ENCODE measurements at places on chromosomes 13 and 19.

DNA sequence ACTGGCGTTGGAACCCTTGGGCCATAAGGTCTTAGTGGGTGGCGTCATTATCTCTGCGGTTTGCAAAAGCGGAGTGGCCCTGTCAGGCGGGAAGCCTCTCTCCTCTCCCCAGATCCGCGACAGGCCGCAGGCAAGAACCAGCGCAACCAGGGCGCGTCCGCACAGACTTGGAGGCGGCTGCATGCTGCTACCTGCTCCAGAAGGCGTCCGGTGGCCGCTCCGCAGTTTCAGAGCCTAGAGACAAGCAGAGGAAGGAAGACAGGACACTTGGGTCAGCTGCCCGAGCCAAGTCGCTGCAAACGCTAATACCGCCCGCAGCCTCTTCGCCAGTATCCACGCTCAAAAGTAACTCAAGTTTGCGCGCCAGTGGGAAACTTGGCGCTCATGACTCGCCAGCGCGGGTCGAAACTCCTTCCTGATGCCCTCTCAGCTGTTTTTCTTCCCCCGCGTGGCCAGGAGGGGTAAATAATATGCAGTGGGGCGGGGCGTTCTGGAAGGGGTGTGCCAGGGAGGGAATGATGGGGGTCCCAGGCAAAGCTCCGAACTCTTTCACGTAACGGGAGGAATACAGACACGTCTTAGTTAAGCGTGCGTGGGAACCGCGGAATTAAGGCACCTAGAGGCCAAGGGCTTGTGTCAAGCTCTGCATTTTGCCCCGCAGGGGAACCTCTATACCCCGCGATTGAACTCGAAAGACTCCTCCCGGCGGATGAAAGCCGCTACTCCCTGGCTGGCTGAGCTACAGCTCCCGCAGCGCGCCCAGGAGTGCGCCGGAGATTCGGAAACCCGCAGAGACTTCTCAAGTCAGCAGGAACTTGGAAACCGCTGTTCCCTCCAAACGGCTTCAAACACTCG is at the start of gene EDNRB:
TSS of gene EDNRB (minus strand) at position 441 of the 855 bp plus-strand sequence. CDS start at position 183, 258 bp downstream.
- DNase-seq: no peak

DNA sequence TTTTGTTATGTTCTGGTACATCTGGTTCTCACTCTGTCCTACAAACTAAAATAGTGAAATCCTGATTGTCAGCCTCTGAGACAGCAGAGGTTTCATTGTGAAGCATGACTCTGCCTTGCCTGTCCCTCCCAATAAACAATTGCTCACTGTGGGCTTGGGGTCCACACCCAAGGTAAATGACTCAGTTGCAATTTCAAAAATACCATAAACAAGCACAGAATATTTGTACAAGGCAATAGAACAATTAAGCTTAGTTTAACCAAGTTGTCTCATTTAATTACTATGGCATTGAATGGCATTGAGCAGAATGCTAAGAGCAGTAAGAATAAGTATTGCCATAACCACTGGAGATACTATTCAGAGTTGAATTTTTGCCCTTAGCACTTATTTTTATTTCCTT is 353.6 kb downstream of the SPRY2 start:
- DNase-seq: no peak

- DNase-seq: no peak
Observed at GRCh38 chr19:40567750-40568494, 8.8 kb upstream of the SHKBP1 start.

GRCh38 chr13:40069173-40070044 is 413.9 kb downstream of the COG6 start:
- DNase-seq: no peak

DNA sequence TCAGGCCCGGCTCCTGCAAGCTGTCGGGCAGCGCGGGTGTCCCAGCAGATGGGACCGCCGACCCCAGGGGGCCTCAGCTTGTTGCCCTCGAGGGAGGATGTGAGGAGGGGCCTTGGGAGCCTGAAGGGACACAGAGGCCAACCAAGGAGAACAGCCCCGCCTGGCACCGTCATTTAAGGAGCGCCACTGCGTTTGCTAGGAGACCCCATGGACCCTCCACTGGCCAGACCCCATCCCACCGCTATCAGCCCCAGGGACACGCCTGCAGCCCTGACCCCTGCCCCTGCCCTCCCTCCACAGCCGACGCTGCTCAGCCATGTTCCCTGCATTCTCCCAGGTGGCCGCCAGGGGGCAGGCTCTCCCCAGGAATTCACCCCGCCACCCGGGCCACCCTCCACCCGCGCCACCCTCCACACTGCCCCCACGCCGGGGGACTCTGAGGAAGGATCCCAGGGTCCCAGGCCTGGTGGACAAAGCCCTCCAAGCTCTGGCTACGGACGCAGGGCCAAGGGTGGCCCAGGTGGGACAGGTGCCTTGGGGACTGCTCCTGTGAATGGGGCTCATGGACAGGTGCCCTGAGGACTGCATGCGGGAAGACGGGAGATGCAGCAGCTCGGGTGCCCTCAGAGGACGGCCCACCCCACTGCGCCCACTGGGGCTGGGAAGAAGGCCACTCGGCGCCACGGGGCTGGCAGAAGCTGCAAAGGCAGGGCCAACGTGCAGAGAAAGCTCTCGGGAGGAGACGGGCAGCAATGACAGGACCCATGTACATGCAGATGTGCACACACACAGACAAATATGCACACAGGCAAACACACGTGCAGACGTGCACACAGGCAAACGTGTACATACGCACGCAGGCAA is 34.4 kb downstream of the PIP5K1C start:
- DNase-seq: no peak

DNA sequence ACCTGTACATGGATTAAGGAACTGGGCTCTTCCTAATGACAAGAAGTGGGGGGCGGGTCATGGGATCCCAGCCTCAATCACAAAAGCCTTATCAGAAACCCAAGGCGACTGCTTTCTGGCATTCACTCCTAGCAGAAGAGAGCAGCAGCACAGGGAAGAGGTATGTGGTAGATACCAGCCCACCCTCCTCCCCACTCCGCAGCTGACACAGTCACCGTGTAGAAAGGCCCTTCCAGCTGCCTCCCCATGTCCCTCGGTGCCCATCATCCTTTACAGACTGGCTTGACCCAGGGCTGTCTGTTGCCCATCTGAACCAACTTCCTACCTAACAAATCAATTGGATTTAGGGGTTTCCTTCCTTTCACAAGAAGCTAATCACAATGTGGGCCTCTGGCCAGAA is 3.1 kb upstream of the DHRS12 start:
- DNase-seq: no peak

DNA sequence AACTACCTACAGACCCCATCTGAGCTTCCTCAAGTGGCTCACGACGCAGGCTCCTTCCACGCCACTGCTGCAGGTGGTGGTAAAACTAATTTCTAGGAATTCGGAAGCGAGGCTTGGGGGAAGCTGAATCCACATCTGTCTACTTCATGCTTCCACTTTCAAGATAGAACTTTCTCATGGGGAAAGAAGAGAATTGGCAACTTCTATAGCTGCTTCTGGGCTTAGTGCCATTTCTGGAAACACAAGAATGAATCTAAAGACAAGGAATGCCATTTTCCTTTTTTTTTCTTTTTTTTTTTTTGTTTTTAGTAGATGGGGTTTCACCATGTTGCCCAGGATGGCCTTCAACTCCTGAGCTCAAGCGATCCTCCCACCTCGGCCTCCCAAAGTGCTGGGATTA is 2.8 kb upstream of the NLRP12 start:
- no peak for DNase-seq

Measured in NCI-H510A (cell line).